ENCODE measurements at places on chromosomes 3 and 15. TPM values are rescaled to one million over a fixed set of nuclear protein-coding genes. Genes with fewer than 3 reads are reported as not detected.

The ZKSCAN7 gene
- 6.4 TPM for total RNA-seq

The IL5RA gene
- total RNA-seq: not detected

The PLCH1 gene
- total RNA-seq: not detected

The SELENOT gene
- 88.2 TPM for total RNA-seq

The RAD51 gene
- total RNA-seq: 15.0 TPM

The PROK2 gene
- total RNA-seq: not detected
